ENCODE measurements at places on chromosomes 1 and 21.

DNA sequence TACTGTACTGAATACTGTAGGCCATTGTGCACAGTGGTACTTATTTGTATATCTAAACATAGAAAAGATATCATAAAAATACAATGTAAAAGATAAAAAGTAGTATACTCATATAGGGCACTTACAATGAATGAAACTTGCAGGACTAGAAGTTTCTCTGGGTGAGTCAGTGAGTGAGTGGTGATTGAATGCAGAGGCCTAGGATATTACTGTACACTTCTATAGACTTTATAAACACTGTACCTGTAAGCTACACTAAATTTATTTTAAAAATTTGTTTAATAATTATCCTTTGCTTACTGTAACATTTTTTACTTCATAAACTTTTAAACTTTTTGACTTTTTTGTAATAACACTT lies 82.5 kb downstream of the FGGY start:
- no peak for DNase-seq

- DNase-seq = peak; percentile 70
Measured at GRCh38 chr1:12472798-12473551, 145.0 kb downstream of the DHRS3 start.

- DNase-seq = no peak
Measured at GRCh38 chr1:87867626-87868025, 538.9 kb downstream of the LMO4 start.

GRCh38 chr1:11196945-11197344 lies 7.8 kb downstream of the ANGPTL7 start:
- no peak for DNase-seq

DNA sequence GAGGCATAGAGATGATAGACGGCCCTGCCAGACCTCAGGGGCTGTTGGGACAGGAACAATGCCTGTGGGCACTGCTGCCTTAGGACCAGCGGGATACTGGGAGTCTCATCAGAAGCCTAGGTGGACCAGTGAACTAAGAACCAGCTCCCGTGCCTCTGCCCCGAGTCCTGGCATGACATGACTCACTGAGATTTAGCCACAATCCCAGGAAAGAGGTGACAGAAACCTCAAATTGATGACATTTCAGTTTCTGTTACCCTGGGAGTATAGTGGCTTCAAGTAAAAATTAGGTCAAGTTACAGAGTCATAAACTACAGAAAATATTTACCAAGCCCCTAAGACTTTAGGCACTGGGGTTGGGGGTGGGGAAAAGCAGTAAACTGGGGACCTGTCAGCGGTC lies 74.6 kb upstream of the GADD45A start:
- DNase-seq = no peak

- DNase-seq = no peak
Measured at GRCh38 chr21:31332525-31332924, 11.5 kb downstream of the TIAM1 start.

- no peak for DNase-seq
Measured at GRCh38 chr1:163472651-163473248, 151.0 kb downstream of the NUF2 start.

- no peak for DNase-seq
Measured at GRCh38 chr21:45630066-45630694, 13.3 kb upstream of the PCBP3 start.

- DNase-seq = no peak
Measured at GRCh38 chr1:182065126-182065845, 3.8 kb upstream of the ZNF648 start.

DNA sequence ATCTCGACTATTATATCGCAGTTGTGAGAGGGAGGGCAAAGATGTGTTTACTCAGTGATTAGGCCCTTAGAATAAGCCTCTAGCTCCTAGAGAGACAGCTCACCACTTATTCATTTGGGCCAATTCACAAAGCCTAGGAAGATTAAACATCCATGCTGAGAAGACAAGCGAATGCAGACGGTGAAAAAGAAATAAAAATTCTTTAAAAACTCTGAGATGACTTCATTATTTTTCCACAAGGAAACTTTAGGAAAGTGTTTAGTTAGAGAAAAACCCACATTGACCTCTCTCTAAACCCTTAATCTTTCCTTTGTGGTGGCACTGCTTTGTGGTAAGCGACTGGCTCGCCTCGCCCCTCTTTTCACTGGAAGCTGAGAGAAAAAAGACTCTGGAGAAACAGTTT lies 146.8 kb upstream of the DMRTA2 start:
- DNase-seq = no peak

- DNase-seq = peak; percentile 33
Measured at GRCh38 chr1:44237721-44238457, 24.6 kb downstream of the DMAP1 start.

DNA sequence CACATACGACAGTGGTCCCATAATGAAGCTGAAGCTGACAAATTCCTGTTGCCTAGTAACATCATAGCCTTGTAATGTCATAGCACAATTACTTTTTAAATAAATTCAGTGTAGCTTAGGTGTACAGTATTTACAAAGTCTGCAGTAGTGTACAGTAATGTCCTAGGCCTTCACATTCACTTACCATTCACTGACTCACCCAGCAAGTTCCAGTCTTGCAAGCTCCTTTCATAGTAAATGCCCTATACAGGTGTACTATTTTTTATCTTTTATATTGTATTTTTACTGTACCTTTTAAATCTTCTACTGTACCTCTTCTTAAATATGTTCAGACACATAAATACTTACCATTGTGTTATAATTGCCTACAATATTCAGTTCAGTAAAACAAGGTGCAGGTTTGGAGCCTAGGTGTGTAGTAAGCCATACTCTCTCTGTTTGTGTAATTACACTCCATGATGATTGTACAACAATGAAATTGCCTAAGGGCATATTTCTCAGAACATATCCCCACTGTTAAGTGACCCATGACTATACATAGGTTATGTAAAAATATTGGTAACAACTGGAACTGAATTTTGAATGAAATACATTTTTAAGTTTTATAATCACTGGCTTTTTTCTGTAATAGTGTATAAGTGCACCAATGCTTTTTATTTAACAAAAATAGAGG lies 33.5 kb upstream of the ADAM30 start:
- DNase-seq = no peak

DNA sequence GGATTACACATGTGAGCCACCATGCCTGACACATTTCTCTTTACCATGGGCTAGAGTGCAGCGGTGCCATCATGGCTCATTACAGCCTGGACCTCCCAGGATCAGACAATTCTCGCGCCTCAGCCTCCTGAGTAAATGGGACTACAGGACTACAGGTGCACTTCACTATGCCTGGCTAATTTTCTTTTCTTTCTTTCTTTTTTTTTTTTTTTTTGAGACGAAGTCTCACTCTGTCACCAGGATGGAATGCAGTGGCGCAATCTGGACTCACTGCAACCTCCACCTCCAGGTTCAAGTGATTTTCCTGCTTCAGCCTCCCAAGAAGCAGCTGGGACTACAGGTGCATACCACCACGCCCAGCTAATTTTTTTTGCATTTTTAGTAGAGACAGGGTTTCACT lies 14.8 kb upstream of the KIF1B start:
- DNase-seq = no peak

DNA sequence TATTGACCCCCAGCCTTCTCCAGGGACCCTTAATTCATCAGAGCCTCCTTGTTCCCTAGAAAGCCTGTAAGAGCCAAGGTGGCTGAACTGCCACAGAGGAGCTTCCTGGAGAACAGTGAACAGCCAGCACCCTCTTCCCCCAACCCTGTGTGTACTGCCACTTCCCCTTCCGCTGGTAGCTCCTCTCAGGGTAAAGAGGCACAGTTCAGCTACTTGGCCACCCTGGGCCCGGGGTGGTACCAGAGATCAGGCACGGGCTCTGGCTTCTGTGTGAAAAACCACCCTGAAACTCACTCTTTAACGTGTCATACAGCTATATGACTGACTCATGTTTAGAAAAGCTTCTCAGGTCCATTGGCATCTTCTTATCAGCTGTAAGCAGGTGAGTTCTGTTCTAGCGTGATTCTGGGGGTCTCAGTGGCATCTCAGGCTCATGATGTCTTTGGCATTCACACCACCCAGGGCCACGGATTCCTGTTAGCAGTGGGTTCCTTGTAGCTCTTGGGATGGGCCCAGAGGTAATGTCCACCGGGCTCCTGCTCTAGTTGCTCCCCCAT lies 22.4 kb downstream of the ARMH1 start:
- peak; percentile 2 for DNase-seq

GRCh38 chr1:1182491-1183220 lies 9.0 kb downstream of the TTLL10 start:
- no peak for DNase-seq

GRCh38 chr1:28804071-28804470 lies 7.9 kb upstream of the OPRD1 start:
- DNase-seq = no peak

DNA sequence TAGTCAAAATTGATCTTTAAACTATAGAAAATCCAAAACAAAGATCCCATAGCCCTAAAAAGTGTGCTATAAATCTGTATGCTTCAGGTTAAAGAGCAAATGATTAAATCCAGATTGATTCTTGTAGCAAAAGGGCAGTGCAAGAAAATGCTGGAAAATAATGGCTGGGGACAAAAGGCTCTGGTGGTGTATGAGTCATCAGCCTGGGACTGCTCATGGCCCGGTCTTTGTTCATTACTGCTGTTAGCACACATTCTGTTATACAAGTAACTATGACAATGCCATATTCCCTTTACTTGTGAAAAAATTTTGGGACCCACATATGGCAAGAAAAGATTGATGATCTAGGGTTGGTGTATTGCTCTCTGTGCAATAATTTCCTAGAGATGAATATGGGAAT lies 89.1 kb downstream of the RWDD3 start:
- DNase-seq = no peak

- no peak for DNase-seq
Measured at GRCh38 chr1:119007670-119008482, 19.7 kb upstream of the TBX15 start.

DNA sequence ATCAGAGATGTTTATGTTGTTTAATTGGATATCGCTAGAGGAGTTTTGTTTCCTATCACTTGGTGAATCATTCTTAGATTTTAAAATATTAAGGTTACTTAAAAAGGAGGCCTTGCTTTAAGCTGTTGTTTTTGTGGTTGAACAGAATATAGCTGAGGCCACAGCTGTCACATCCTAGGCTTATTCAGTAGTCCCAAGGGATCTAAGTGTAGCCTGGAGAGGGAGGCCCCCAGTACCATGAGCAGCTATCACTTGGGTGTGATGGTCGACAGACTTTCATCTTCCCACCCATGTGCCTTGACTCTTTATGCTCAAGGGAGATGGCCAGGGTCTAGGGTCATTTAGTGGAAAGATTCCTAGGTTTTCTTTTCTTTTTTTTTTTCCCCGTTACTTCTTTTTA lies 278.7 kb downstream of the HHAT start:
- DNase-seq = no peak

DNA sequence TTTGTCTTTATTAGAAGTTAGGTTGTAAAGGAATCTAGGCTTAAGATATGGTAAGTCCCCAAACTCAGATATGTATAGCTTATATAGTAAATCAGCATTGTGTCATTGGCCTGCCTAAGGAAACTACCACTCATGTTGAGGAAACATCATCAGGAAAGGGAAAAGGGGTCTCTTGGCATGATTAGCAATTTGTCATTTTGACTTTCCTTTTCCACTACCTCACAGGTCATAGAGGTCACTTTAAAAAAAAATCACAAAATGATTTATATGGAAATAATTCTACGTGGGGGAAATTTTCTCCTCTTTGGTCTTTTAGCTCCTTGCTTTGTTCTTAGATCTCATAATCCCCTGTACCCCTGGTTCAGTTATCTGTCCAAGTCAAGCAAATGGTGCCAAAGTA lies 213.5 kb downstream of the RPS6KC1 start:
- no peak for DNase-seq

DNA sequence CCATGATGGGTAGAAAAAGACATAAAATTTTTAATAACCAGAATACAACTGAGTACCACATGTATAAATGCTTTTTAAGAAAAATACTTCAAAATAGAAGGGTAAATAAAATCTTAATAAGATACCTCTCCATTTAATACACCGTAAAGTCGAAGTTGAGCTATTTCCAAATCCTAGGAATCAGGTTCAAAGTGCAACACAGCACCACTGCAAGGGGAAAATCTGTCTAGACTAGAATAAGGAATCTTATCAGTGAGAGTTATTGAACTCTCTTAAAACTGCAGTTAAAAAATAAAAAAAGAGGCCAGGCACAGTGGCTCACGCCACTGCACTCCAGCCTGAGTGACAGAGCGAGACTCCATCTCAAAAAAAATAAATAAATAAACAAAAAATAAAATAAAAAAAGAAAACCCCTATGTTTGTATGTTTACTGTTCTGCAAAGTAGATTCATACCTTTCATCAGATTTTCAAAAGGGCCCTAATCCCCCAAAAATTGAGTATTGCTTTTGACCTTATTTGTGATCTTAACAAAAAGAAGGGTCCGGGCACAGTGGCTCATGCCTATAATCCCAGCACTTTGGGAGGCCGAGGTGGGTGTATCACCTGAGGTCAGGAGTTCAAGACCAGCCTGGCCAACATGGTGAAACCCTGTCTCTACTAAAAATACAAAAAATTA lies 109.0 kb downstream of the EIF4G3 start:
- no peak for DNase-seq

DNA sequence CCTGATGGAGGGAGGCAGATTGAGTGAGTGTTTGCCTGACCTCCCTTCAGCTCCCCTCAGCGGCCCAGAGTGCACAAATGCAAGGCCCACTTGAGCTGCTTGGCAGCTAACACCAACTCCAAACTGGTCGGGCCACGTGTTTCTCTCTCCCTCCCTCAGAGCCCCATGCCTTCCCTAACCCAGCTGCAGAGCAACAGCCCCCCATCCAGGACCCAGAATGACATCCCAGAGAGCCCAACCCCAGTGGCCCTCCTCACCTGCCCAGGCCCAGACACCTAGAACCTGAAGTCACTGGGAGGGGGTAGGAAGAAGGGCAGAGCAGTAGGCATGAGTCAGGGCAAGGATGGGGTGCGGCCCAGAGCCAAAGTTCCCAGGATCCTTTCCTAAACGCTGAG lies 789 bp upstream of the S100A14 start:
- DNase-seq = no peak

DNA sequence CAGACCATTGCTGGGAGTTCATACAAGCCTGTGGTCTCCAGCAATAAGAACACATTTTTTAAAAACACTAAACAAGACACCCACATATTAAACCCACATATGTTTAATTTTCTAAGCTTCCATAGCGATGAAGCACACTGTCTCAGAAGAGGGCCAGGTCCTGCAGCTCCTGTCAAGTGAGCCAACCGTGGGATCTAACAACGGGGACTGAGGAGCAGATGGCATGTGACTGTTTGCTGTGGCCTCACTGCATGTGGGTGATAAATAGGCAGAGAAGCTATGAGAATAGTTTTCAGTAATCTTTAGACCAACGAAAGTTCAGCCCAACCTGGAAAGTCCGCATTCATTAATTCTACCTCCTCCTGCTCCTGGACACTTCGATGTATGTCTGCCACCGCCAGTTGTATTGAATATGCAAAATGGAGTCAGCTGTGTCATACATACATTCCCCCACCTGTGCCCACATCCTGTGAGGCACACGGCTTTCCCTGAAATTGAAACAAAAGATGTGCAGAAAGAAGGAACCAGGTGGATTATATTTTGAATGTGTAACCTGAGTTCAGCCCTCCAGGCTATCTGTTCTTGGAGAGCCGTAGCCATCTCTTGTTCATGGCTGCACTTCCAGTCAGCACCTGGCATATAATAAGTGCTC lies 88.2 kb downstream of the MIS18A start:
- no peak for DNase-seq

Data from stimulated activated naive CD4-positive, alpha-beta T cell (primary cell).